ENCODE measurements at places on chromosomes 11 and 22.

GRCh38 chr11:75314771-75315438 lies 36.6 kb downstream of the ARRB1 start:
- no peak for DNase-seq

GRCh38 chr11:3195251-3196160 lies 23.1 kb downstream of the MRGPRG start:
- no peak for DNase-seq

DNA sequence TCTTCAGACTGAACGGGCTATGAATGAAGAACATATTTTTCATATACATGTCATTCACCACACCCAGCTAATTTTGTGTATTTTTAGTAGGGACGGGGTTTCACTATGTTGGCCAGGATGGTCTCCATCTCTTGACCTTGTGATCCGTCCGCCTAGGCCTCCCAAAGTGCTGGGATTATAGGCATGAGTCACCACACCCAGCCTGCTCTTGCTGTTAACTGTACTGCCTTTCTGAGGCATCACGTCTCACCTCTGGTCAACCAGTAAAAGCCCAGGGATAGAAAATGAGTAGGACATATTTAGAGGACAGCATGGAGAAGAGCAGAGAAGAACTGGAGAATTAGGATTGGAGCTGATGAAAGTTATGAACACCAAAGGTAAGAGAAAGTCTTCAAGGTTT lies 55.6 kb downstream of the APOL3 start:
- DNase-seq: no peak

GRCh38 chr11:16771350-16772140 lies 33.1 kb downstream of the C11orf58 start:
- no peak for DNase-seq

DNA sequence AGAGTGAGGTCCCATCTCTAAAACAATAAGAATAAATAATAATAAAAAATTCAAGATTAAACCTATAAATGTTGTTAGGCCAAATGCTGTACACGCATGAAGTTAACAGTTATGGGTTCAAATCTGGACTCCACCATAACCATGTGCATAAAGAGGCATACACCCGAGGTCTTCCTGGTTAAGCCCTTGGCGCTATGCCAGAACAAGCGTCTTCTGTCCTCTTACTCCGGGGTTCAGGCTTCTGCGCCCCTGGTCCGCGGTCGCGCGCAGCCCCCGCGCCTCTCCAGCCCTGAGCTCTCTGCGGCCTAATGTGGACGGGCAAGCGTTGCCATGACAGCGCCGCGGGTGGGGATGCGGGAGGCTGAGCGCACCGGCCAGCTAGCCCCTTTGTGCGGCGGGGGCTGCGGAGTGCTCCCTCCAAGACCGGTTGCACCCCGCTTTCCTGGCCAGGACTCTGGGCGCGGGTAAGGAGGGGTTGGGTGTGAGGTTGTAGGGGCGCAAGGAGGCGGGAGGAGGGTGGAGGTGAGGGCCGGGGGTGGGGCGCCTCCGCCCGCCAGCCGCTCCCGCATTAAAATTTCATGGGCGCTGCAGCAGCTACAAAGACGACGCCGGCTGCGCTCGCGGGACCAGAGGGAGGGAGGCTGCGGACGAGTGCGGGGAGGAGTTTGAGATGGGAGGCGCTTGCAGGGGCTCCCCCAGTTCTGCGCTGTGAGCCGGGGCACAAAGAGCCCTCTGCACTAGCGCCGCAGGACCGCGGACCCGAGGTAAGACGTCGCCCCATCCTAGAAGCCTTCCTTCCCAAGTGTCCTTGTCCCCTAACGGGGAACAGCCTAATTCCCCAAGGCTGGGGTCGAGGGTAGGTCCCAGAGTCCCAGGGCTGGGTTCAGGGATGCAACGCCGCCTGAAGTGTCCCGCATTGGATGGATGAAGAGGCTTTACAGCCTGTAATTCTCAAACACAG lies at the start of gene MIAT:
Gene MIAT (plus strand): TSS at position 698 of the 961 bp plus-strand sequence.
- DNase-seq: no peak

DNA sequence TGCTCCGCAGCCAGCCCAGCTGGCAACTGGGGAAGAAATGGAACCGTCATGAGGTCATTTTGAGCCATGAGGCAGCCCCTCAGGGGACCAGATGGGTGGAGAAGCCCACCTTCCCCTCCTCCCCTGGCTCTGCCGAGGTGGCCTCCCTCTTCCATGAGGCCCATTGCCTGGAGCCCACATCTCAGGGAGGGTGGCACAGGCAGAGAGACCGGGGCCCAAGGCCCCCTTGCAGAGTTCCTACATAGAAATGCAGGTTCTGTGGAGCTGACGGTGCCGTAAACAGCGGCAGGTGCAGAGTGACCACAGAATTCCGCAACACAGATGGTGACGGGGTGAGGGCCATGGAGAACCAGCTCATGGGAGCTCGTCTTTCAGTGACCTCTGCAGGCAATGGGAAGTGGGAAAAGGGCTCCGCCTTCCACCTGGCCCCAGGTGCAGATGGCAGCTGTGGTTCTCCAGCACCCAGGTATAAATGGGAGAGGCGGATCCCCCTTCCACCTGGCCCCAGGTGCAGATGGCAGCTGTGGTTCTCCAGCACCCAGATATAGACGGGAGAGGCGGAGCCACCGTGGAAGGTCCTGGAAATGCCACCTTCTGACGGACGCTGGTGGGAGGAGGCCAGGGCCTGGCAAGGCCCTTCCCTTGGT lies 765.4 kb downstream of the BRD1 start:
- no peak for DNase-seq

GRCh38 chr22:42282943-42283277 lies 12.5 kb upstream of the TCF20 start:
- no peak for DNase-seq
